ENCODE measurements at places on chromosomes 16 and 17. TPM values are rescaled to one million over a fixed set of nuclear protein-coding genes. Genes with fewer than 3 reads are reported as not detected.

SCRN2 gene
- 30.5 TPM for total RNA-seq

TMEM100 gene
- total RNA-seq = 279 TPM

GRCh38 chr17:8839410-8839935 is 28.0 kb downstream of the PIK3R6 start:
- DNase-seq = no peak

- DNase-seq = no peak
Measured at GRCh38 chr17:37187262-37187661, 188.5 kb upstream of the C17orf78 start.

GRCh38 chr16:27595993-27596392 is 46.0 kb downstream of the KATNIP start:
- no peak for DNase-seq

- DNase-seq = no peak
Measured at GRCh38 chr16:56780646-56781045, 50.7 kb downstream of the NUP93 start.

GRCh38 chr16:77721752-77722308 is 484 bp upstream of the NUDT7 start:
- DNase-seq = no peak
